ENCODE measurements at places on chromosomes 11 and 22.

- peak; percentile 21 for DNase-seq
Observed at GRCh38 chr22:40325315-40325714, 21.0 kb upstream of the ADSL start.

GRCh38 chr11:103730131-103730940 is 306.1 kb upstream of the DDI1 start:
- no peak for DNase-seq

- DNase-seq = no peak
Observed at GRCh38 chr22:30315962-30316576, 10.7 kb downstream of the TBC1D10A start.

- no peak for DNase-seq
Observed at GRCh38 chr11:72338266-72338665, 94.3 kb upstream of the PHOX2A start.

DNA sequence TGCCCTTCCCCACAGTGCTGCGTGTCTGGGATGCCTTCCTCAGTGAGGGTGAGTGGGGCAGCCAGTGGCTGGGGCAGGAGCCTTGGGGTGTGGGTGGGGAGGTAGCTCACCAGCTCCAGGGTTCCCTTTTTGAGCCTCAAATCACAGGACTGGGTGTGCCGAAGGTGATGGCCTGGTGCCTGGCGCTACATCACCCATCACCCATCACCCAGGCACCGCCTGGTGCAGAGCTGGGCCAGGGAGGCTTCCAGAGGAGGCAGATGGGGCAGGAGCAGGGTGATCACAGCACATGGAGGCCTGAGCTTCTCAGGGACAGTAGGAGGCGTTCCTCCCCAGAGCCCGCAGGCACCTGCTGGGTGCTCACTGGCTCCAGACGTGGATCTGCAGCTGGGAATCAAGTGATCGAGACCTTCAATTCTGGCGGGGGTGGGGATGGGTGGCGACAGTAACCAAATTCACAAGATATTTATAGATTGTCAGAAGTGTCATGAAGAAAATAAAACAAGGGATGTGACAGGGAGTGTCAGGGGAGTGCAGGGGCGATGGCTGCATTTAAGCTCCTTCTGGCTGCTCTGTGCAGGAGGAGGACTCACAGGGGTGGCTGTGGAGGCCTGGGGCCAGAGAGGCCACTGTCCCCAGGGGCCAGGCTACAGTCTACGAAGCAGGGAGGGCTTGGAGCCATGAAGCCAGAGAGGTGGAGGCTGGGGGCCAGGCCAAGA is 3.2 kb downstream of the TBC1D10C start:
- DNase-seq = no peak

- DNase-seq = no peak
Observed at GRCh38 chr11:112844517-112844916, 116.7 kb upstream of the NCAM1 start.
